Left lobe of liver (tissue), 2 donors: ENCODE measurements at places on chromosomes 11 and 22. TPM values are rescaled to one million over a fixed set of nuclear protein-coding genes. Genes with fewer than 3 reads are reported as not detected.

STX5 gene
- total RNA-seq: 23.8 TPM

SHISAL1 gene
- 0.10 TPM for total RNA-seq

FOXRED1 gene
- total RNA-seq: 46.0 TPM

KCNJ1 gene
- total RNA-seq: not detected

PHOX2A gene
- not detected for total RNA-seq

MAPK8IP2 gene
- 0.53 TPM for total RNA-seq

CHADL gene
- 2.5 TPM for total RNA-seq

MAFF gene
- total RNA-seq: 2.5 TPM

GRIK4 gene
- total RNA-seq: 0.05 TPM

SLC22A12 gene
- not detected for total RNA-seq

MMP20 gene
- not detected for total RNA-seq

HTR3A gene
- total RNA-seq: not detected

- no peak for DNase-seq
Observed at GRCh38 chr22:49239264-49240015, 588.2 kb downstream of the BRD1 start.

DNA sequence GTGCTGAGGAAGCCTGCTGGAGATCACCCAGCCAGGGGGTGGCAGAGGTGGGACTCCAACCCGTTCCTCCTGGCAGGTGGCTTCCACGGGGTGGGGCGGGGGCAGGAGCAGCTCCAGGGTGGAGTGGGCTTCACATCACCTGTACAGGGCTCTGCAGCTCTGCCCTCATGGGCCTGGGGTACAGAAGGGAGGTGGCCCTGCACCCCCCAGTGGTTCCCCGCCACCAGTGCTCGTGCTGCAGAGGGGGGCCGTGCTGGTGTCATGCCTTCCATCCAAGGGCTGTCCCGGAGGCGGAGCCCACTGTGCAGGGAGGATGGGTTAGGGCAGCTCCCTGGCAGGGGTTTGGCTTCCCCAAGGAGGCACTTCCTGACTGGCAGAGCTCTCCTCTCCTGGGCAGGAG, 76.4 kb upstream of the SHISAL1 start:
- no peak for DNase-seq

DNA sequence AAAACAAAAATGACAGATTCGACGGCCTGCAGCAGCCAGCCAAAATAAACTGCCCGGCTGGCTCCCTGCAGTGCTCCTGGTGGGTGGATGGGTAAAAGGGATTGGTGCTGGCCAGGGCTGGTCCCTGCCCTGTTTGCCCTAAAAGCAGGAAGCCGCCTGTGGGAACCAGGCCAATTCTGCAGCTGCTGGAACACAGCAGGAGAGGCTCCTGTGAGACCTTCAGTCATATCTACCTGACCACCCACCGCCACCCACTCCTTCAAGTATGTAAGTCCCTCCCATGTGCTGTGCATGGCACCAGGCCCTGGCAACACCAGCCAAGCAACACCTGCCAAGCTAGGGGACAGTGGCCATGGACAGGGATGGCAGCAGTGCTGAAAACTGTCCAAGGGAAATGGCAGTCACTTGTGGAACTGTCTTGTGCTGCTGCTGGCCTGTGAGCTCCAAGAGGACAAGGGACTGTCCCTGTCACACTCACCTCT, 48.7 kb upstream of the ARFGAP3 start:
- DNase-seq: peak; percentile 97

GRCh38 chr22:29625090-29625825, 21.8 kb downstream of the NF2 start:
- DNase-seq: peak; percentile 51

DNA sequence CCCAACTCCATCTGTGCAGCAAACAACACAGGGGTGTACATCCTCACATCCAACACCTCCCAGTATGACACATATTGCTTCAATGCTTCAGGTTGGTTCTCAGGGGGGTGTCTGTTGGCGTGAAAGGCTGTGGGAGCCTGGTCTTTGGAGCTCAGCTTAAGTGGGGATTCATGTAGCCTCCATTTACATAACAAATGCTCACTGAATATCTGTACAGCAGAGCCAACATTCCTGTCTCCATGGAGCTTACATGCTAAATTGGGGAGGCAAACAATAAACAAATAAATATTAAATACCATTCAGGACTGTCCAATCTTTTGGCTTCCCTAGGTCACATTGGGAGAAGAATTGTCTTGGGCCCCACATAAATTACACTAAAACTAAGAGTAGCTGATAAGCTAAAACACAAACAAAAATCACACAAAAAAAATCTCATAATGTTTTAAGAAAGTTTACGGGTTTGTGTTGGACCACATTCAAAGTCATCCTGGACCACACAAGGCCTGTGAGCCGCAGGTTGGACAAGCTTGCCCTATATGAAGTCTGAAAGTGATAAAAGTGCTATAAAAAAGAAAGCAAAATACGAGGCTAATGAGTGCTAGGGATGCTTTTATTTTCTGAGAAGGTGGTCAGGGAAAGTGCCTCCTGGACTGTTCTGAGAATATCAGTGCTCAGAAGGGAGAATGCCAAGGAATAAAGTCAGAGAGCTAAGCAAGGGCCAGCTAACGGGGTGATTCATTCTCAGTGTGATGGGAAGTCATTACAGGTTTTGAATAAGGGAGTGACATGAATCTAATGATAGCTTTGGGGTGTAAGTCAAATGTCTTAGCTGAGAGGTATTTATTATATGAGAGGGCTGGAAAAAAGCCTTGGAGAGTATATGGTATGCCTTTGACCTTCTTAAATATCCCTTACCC, 41.6 kb downstream of the CD44 start:
- DNase-seq: no peak

DNA sequence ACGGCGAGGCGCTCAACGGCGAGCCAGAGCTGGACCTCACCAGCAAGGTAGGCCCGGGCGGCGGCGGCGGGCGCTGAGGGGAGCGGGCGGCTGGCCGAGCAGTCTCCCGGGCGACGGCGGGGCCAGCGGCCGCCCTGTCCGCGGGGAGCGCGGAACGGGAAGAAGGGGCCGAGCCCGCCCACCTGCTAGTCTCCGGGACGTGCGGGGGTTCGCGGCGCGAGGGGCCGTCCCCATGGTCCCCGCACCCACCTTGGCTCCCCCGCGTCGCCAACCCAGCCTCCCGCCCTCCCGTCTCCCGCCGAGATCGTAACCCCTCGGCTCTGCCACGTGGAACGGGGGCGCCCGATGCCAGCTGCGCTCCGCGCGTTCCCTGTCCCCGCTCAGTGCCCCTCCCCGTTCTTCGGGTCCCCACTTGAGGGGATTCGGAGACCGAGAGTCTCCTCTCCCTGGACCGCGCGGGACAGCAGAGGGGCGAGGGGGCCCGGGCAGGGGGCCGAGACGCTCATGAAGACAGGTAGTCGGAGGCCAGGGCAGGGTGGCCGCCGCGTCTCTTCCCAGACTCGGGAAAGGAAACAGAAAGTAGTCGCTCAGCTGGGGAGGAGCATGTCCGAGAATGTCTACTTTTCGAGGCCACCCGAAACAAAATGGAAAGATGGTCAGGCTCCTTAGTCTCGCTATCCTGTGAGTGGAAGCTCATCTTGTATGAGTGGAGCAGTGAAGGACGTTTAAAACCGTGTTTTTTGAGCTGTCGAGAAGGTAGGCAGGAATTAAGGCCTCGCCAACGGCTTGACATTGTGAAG, 557 bp downstream of the GTPBP1 start:
- DNase-seq: peak; percentile 69

- DNase-seq: no peak
Observed at GRCh38 chr22:36088292-36088691, 59.7 kb upstream of the RBFOX2 start.

- no peak for DNase-seq
Observed at GRCh38 chr22:46969961-46970360, 207.5 kb downstream of the TBC1D22A start.

- no peak for DNase-seq
Observed at GRCh38 chr11:23413057-23413456, 552.8 kb upstream of the CCDC179 start.

DNA sequence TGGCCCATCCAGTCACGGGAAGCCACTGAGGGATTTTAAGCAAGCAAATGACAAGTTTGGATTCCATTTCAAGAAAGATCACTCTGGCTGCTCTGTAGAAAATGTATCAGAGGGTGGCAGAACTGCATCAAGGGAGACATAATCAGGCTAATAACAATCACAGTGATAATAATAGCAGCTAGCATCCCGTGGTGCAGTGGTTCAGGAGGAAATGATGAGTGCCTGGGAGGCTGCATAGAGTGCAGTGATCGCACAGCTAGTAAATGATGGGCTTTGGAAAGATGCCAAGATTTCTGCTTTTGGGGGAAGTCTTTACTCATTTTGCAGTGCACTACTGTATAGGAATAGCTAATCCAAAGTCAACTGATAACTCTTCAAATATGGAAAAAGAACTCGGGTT, 35.8 kb downstream of the TNRC6B start:
- DNase-seq: no peak

DNA sequence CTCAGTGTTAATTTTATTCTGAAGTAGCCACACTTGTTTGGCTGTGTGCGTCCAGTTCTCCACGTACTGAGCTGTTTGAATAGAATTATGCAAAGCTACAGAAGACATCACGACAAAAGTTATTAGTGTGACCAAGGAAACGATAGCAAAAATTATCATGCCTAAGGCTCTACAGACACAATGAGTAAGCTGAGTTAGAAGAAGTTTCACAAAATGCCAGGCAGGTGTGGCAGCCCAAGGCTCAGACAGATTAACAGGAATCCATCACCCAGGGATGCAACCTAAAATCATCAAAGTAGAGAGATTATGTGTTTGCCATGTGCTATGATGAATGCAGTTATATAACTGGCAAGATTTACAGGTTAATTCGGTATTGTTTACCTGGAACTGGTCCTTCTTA, 73.1 kb upstream of the INCENP start:
- DNase-seq: no peak

DNA sequence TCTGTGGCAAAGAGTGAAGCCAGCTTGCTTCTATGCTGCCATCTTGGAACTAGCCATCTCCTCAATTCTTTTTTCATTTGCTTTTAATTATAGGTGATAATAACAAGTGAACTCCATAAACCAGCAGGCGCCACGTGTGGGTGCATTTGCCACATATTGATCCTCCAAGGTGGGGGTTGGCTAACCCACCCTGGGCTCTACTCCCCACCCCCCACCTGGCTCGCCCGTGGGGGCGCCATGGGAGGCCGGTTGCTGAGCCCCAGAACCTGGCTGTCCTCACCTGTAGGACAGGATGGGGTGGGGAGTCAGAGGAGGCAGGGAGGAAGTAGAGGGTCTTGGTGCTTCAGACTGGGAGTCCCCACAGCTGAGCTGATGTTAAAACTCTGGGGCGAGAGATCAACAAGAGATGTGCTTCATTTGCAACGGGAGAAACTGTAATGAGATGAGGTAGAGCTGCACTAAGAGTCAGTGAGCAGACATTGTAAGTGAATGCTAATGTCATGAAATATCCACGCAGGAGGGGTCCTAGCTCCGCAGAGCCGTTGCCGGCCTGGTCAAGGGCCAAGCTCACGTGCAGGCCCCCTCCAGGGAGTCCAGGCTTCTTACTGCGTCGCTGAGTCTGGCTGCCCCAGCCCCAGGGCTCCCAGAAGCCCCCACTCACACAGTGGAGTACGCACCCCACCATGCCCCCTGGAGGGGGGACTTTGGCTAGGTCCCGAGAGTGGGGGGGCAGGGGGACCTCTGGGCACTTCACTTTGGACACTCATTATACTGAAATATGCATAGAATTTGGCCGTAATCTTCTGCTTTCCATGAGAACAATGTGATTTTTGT, 59.4 kb downstream of the BRD1 start:
- peak; percentile 36 for DNase-seq

DNA sequence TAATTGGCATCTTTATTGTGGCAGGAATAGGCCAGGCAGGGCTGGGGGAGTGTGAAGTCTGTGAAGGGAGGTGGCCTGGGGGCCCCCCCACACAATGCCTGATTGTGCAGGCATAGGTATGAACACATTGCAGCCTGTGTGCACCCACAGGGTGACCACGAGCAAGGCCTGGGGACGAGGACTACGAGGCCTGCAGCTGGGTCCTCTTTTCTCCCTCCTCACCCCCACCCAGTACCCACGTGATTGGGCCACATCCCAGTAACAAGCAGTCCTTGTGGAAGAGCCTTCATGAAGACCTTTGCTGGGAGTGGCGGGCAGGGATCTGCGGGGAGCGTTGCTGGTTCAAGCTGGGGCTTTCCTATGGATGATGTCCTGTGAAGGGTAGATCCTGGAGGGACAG, 29.3 kb downstream of the ZBTB16 start:
- DNase-seq: no peak

GRCh38 chr11:67997475-67997921, 6.4 kb downstream of the UNC93B1 start:
- no peak for DNase-seq

- DNase-seq: no peak
Observed at GRCh38 chr22:43370036-43370435, 26.9 kb upstream of the SCUBE1 start.

- DNase-seq: no peak
Observed at GRCh38 chr22:44979154-44979553, 30.7 kb downstream of the PHF21B start.

- peak; percentile 82 for DNase-seq
Observed at GRCh38 chr11:6437423-6437822, 3.4 kb downstream of the HPX start.

- DNase-seq: peak; percentile 81
Observed at GRCh38 chr22:44697423-44698141, 4.4 kb upstream of the PRR5 start.

- DNase-seq: peak; percentile 58
Observed at GRCh38 chr22:23591201-23591791, 11.2 kb upstream of the IGLL1 start.

DNA sequence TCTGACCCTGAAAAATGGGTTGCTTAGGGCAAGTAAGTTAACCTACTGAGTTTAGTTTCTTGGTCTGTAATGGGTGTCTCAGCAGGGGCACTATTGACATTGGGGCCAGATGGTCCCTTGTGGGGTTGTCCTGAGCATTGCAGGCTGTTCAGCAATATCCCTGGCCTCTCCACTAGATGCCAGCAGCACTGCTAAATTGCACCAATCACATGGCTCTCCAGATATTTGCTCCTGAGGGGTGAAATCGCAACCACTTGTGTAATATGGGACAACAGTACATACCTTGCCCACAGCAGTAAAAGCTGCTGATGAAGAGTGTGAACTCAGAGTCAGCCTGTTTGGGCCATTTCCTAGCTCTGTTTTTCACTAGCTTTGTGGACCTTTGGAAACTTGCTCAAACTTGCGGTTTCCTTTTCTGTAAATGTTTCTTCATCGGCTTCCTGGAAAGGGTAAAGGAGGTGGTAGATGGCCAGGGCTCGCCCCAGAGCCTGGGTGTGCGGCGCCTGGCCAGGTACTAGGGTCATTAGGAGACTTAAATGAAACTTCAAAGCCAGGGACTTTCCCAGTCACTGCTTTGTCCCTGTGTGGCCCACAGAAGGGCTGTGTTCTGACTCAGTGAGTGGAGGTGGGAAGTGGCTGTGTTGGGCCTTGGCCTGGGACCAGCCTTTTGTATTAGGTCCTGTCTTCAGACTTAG, 13.0 kb downstream of the NCF4 start:
- DNase-seq: peak; percentile 65

- DNase-seq: peak; percentile 90
Observed at GRCh38 chr11:64996710-64997380, at the start of gene BATF2. BATF2 (minus strand) TSS chr11:64996971; CDS start chr11:64996914, 57 bp downstream.

DNA sequence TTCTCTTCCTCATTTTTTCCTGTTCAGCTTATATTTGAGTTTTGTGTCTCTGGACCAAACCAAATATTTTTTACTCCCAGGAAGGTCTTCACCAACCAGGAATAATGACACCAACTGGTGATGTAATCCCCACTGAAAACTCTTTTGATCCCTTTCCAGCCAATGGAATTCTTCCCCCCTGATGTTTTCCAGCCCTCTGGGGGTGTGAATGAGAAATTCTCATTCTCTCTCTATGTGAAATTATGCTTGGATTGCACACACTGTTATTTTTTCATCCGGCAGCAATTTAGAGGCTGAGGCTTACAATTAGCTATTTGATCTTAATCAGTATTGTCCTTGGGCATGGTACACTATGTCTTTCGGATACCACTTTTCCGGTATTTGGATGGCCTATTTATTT, 39.5 kb upstream of the SLC1A2 start:
- DNase-seq: no peak
